Stimulated activated CD4-positive, alpha-beta T cell treated with anti-CD3 and anti-CD28 coated beads, Interleukin-4, amount 100 ng/mL, for 48 hours (primary cell): ENCODE measurements at places on chromosomes 12 and 14.

DNA sequence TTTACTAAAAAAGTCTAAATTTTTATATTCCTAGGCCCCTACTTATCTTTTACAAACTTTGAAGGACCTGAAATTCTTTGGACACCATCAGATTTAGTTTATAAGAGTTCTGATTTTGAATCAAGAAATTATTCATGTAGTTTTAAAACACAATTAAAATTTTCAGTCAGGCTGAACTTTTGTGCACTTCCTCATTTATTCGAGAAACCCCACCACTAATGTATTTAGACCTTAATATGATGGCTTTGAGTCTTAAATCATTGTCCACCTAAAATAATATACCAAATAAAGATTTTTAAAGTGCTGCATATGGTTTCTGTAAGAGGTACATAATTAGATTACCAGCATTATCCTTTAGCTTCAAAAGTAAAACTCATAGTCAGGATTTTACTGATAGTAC, 103.4 kb downstream of the PAWR start:
- DNase-seq, result no peak

GRCh38 chr14:31990926-31991572, 86.1 kb upstream of the ARHGAP5 start:
- no peak for DNase-seq

- DNase-seq, result peak; percentile 38
These were observed 59.0 kb downstream of the CLMN start for GRCh38 chr14:95260537-95261361.

DNA sequence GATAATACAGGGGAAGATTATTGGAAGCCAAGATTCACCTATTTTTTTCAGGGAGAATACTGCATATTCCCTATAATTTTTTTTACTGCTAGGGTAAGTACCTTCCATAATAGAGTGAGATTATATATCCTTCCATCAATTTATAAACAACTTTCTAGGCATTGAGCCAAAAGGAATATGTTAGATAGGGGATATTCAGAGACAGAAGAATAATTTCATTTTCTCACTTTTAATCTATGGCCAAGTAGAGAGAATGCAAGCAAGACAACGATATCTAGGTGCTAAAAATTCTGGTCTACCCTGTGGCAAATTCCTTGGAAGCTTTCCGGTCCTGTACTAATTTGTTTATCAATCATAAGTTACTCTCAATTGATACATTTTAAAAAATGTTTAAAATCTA, 69.7 kb upstream of the STAC3 start:
- no peak for DNase-seq

DNA sequence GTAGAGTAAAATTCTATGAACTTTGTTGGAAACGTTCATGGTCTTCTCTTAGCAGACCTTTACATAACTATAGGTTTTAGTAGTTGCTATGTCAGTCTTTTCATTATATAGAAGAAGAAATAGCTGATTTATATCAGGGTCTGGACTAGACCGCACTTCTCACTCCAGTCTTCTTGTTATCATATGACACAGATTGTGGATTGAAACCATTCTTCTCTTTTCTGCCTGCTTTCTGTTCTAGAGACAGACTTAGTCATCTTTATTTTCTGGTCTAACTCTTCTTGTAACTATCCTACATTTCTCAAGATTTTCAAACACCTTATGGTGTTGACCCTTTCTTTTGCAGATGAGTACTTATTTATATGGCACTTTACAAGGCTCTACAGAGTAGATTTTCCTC, 55.7 kb downstream of the PCNX1 start:
- no peak for DNase-seq

DNA sequence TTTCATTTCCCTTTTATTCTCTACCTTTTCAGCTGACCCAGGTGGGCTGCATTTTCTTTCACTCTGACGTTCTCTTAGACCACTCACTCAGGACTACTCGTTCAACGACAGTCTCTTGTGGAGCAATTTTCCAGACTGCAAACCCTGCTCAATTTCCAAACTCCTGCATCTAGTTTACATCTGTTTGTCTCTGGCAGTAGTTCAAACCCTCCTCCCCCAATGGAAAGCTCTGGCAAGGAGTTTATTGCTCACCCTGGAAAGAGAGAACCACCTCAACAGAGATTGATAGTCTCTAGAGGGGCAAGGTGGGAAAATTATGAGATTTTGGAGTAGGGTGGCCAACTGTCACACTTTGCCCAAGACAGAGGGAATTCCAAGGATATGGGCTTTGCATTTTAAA, 130.2 kb downstream of the TSHR start:
- DNase-seq, result no peak

GRCh38 chr12:13044002-13044905, at the start of gene FAM234B:
FAM234B (plus strand) TSS chr12:13044381; CDS start chr12:13044404, 23 bp downstream.
- DNase-seq, result peak; percentile 65

- DNase-seq, result peak; percentile 64
These were observed 129.3 kb downstream of the ZFP36L1 start for GRCh38 chr14:68663385-68664076.

GRCh38 chr12:77003246-77003645, 62.1 kb downstream of the E2F7 start:
- no peak for DNase-seq

DNA sequence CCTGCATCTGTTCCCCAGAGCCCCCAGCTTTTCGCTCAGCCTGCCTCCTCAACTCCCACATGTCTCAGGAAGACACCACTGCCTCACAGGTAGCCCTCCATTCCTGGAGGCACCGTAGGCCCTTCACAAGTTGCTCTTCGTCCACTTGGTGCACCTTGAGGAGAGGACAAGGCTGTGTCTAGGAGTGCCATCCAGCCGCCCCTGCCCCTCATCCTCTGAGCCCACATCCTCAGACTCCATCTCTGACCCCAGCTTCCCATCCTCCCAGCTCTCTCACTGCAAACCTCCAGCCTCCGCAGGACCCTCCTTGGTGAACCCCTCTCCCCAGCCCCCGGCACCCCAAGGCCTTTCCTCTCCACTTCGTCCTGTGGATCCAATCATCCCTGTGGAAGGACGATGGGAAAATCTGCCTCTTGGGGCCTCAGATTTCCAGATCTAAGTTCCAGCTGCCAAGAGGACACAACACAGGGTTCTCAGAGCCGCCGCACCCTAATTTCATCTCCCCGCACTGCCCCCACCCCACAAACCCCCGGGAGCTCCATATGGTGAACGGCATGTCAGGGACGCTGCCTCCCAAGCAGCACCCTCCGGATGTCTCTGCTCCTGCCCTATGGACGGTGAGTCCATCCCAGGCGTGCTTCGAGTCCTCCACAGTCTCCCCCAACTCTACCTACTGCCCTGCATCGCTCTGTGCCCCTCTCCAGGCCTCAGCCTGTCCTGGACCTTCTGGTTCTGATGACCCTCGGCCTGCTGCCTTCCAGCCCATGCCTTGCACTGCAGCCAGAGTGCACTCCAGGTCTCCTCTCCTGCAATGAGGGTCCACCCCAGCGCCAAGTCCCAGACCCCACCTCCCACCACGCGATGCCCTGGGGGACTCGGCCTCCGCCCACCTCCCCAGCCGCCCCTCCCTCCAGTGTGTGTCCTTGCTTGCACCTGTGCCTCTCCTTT, 314.1 kb upstream of the DIO3 start:
- DNase-seq, result no peak

DNA sequence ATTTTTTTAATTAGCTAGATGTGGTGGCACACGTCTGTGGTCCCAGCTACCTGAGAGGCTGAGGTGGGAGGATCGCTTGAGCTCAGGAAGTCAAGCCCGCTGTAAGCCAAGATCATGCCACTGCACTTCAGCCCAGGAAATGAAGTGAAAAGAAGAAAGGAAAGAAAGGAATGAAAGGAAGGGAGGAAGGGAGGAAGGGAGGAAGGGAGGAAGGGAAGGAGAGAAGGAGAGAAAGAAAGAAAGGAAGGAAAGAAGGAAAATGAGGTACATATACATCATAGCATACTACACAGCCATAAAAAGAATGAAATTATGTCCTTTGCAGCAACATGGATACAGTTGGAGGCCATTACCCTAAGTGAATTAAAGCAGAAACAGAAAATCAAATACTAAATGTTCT, 12.2 kb downstream of the DNAI7 start:
- DNase-seq, result no peak

GRCh38 chr12:111201495-111202236, 167.2 kb downstream of the PHETA1 start:
- DNase-seq, result no peak

DNA sequence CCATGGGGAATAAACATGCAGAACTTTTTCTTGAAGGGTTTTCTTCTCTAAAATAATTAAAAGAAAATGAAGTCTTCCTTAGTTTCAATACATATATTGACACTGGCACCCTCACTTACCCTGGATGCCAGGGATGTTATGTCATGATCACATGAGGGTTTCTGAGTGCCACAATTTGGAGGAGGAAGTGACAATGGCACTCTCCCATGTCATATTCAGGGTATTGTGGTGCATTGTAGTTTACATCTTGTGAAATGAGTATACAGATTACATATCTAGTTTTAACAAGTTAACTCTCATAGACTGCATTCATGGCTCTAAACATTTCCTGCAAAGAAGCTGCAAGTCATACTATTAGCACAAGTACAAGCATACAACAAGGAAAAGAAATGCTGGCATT, 37.7 kb downstream of the CCDC177 start:
- no peak for DNase-seq

DNA sequence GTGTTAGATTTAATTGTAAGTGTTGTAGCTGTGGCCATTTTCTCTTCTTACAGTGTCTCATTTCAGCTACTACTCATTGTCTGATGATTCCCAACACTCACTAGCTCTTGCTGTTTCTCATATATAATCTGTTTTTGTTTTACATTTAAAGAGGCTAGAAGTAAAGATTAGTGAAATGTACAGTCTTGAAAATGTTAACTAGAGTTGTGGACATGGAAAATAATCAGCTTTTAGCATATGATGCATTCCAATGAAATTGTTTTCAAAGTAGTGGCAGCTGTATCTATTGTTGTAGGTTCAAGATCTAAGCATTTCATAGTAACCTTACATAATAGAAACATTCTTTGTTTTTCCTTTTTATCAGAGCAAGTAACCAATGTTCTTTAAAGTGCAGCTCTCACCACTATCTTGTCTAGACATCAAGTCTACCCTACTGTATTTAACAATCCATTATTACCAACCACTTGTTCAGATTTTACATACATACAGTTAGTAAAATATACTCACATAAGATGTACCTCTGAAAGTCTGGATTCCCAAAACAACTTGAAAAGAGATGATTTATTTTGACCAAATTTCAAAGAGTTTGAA, 76.9 kb downstream of the PPHLN1 start:
- DNase-seq, result no peak

DNA sequence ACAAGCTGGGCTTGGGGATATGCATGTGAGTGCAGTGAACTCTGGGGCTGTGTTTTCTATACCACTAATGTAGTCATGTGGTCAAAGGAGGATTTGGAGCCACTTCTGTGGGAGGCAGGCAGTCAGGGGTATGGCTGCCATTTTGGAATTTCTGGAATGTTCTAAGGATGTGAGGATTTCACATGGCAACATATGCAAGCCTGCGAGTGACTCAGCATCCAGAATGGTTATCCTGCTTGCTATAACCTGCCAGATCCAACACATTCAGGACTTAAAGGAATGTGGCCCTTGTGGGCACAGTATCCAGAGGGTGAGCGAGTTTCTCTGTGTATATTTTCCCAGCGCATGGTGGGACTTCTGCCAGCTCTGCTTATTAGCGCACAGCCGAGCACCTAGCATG, 249.2 kb upstream of the PWP1 start:
- no peak for DNase-seq

GRCh38 chr12:10557766-10558165, 52.1 kb downstream of the EIF2S3B start:
- no peak for DNase-seq

DNA sequence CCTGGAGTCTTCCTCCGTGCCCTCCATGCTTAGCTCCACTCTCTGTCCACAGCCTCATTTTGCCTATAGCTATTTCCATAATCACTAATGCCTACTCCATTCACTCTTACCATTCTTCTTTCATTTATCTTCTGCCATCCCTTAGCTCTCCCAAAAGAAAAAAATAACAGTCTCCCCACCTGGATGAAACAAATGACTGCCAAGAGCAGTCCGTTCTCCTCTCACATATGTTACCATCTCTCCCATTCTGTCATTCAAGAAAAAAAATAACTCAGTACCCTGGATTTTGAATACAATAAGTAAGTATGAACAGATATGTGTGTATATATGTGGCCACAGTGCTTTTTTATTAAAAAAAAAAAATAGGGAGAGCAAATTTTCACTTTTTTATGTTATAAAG, 13.2 kb downstream of the DUSP16 start:
- no peak for DNase-seq

- DNase-seq, result no peak
These were observed 123.9 kb downstream of the BCL11B start for GRCh38 chr14:99148131-99148530.

GRCh38 chr14:35519986-35520385, 14.0 kb upstream of the INSM2 start:
- DNase-seq, result no peak

- DNase-seq, result no peak
These were observed 4.6 kb downstream of the TCL1B start for GRCh38 chr14:95690815-95691214.

GRCh38 chr14:96166461-96167223, 38.0 kb upstream of the BDKRB2 start:
- no peak for DNase-seq

- DNase-seq, result no peak
These were observed 228.5 kb upstream of the KRR1 start for GRCh38 chr12:75739912-75740311.

- DNase-seq, result no peak
These were observed 155.6 kb upstream of the SFSWAP start for GRCh38 chr12:131555197-131555846.

- no peak for DNase-seq
These were observed 850 bp downstream of the SMOC1 start for GRCh38 chr14:69880044-69880487.

- no peak for DNase-seq
These were observed 53.4 kb downstream of the HSD17B6 start for GRCh38 chr12:56816491-56816890.

GRCh38 chr12:30806989-30807694, 52.4 kb upstream of the CAPRIN2 start:
- DNase-seq, result no peak

- no peak for DNase-seq
These were observed 32.7 kb downstream of the DEPDC4 start for GRCh38 chr12:100234166-100234565.

DNA sequence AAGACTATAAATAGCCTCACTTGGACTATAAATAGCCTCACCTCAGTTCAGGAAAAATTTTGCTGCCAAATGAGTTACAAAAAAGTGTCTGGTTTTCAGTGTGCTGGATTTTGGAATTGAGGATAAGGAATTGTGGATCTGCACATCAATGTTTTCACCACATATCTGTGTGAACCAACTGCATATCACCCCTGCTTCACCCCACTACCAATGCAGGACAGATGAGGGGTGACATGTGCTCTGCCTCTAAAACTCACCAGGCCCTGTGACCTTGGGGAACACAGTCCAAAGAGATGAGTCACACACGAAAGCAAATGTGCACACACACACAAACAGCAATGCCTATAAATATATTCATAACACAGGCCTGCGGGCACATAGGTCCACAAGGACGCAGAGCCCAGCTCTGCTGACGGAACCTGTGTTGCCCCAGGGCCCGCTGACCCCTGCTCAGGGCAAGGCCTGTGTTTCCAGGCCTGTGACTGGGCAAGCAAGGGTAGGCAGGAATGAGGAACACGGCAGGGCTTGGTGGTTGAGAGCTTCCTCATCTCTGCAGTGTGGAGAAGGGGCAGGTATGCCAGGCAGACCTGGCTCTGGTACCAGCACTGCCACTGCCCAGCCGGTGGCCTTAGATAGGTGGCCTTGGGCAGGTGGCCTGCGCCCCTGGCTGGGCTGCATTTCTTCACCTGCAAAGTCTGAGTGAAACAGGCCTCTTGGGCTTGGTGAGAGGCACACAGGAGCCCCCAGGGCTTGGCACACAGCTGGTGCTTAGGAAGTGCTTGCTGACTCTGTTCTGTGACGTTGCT, 82.4 kb downstream of the ARL6IP4 start:
- no peak for DNase-seq

GRCh38 chr12:95859344-95859816, 628 bp downstream of the SNRPF start:
- peak; percentile 10 for DNase-seq
